C1 segment of cervical spinal cord (tissue), 14 donors: ENCODE measurements at places on chromosomes 6 and 20.

DNA sequence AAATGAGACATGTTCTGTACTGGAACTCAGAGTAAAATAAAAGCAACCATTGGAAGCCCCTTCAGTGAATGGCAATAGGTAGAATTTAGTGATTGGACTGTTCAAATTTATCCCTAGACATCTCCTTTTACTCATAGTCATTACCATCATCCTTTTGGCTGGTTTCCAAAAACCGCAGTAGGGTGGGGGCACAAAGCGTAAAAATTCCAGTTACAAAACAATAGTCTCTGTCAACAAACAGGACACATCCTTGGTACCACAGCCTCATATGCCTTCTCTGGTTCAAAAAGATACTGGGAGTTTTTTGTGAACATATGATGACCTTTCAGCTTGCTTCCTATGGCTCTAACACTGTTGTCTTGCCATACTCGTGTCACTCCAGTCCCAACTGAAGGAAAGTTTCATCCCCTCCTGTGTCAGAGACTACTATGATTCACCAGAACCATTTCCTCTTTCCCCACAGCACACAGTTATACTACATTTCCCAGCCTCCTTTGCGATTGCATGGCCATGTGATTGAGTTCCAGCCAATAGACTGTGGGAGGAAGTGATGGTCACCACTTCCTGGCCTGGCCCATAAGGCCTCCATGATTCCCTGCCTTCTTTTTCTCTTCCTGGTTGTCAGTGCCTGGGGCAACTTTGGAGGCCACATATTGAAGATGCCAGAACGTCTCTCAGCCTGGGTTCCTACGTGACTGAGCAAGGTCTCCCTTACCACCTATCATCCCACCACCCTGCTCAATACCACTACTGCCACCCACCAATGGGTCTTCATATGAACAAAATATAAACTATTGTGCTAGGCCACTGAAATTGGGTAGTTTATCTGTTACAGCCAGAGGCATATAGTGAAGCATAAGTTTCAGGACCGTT, 162.4 kb downstream of the ID4 start:
- DNase-seq = no peak

DNA sequence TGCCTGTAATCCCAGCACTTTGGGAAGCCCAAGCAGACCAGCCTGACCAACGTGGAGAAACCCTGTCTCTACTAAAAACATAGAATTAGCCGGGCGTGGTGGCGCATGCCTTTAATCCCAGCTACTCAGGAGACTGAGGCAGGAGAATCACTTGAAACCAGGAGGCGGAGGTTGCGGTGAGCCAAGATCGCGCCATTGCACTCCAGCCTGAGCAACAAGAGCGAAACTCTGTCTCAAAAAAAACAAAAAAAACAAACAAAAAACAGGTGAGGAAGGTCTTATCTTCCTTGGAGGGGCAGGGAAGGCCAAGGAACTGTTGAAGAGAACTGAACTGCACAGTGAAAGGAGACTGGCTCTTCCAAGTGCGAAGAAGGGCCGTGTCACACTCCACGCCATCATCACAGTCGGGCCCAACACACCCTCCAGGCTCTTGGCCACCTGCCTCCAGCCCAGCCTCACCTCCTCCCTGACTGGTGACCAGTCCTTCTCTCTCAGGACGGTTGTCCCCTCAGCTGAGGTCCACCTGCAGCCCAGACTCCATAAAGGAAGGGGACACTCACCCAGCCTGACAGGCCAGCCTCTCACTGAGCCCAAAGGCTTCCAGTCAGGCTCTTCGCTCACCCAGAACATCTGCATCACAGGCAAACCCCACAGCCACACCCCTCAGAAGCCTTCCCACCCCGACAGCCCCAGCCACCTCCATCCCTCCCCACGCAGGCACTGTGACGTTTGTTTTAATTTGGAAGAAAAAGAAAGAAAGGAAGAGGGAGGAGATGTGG, 4.1 kb downstream of the ZC3H12D start:
- no peak for DNase-seq

GRCh38 chr20:52104546-52105441, 86.8 kb downstream of the ZFP64 start:
- no peak for DNase-seq

- no peak for DNase-seq
Measured at GRCh38 chr20:49503176-49503575, 20.7 kb upstream of the KCNB1 start.

DNA sequence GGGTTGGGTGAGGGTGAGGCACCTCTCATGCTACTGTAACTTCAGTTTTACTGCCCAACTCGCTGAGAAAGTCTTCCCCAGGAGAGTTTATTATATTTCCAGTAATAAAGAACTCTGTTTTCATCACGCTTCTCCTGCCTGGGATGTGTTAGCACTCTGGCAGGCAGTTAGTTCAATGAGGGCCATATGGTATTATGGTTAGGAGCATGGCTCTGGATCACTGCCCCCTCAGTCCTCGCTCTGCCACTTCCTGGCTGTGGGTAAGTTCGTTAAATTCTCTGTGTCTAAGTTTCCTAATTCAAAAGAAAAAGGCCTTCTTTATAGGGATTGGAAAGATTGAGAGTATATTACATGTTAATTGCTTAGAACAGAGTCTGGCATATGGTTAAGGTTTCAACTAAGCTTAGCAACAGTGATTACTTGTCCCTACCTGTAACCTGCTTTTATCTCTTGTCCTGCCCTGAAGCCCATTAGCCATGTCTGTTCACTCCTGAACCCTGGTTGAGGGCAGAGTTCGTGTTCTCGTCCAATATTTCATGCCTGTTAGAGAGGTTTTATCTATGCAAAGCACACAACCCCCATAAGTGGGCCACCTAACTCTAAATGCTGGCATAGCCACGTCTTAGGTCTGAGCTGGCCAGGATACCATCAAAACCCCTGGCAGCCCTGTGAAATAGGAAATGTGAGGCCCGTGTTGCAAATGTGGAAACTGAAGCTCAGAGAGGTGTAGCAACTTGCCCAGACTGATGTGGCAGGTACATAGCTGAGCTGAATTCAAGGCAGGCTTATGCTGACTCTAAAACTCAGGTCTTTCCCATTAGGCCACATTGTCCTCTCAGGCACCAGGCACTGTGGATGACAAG, 342.5 kb upstream of the JARID2 start:
- DNase-seq = no peak

DNA sequence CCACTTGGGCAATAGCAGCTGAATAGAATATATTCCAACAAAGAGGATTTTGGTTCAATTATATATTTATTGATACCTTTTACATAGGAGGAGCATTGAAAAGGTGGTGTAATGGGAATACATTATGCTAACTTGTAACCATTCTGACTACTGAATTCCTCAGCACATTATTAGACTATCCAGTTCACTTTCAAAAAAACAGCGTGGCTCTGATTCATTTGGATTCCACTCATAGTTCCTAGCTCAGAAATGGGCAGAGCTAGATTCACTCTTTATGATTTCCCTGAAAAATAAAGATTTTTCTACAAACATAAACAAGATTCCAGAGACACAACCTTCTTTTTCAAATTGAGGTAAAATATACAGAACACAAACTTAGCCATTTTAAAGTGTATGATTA, 9.2 kb upstream of the TRERF1 start:
- DNase-seq = no peak

DNA sequence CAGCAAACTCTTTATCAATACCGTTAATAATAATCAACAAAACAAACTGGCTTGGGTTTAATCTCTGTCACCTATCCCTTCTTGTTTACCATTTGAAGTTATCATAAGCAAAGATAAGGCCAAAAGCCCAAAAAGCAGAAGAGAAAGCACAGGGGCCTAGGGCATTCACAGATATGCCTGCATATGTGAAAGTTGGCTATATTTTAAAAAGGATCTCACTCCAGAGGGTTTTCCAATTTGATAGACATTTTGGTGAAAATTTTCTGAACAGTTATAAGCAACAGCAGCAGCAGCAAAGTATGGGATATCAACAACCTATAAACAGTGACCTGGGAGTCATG, 101.1 kb downstream of the ATXN1 start:
- DNase-seq = no peak

- DNase-seq = peak; percentile 75
Measured at GRCh38 chr6:98835149-98836024, 1.0 kb downstream of the POU3F2 start.

DNA sequence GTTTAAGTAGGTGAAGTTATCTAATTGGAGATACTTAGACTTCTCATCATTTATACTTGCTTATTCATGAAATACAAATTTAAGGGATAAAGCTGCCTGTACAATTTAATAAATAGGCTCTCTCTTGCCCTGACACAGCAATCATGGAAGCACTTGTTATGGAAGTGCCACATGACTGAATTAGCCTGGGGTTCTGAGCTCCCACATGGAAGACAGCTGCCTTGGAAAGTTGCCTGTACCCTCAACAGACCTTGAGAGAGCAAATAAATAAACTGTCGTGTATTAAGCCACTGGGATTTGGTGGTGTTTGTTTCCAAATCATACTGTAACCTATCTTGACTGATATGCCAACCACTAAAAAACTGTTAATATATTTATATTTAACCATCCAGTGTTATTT, 87.0 kb upstream of the RSPO3 start:
- no peak for DNase-seq

DNA sequence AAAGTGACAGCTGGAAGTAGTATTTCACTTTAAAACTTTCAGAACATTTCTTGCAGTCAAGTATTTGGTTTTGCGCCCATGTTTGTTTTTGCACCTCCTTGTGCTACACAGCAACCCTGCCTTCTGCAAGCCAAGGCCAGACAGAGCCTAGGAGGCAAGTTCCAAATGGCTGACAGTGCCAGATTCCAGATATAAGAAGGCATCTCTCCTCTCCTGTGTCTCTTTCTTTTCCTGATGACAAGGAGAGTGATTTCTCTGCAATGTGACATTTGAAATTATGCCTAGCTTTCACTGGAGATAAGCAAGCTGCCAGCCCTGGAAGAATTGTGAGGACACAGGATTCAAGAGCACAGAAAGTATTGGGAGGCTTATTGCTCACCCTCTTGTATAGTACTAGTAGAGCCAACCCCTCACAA, 149.1 kb upstream of the TENT5A start:
- no peak for DNase-seq

DNA sequence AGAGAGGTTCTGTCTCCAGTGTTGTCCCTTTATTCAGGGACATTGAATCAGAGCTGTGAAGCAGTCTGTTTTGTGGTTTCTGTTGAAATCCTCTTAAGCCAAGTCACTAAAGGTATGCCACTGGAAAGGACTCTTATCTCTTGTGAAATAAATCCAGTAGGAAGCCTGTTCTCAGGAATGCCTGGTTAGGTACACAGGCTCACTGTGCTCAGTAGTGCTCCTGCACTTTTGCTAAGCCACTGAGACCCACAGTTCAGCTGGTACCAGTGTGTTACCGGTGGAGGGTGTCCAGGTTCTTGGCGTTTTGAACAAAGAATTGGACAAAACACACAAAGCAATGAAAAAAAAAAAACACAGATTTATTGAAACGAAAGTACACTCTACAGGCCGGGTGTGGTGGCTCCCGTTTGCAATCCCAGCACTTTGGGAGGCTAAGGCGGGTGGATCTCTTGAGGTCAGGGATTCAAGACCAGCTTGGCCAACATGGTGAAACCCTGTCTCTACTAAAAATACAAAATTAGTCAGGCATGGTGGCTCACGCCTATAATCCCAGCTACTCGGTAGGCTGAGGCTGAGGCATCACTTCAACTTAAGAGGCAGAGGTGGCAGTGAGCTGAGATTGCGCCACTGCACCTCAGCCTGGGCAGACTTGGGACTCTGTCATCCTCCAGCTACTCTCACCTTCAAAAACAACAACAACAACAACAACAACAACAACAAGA, 186.1 kb downstream of the JARID2 start:
- no peak for DNase-seq
